ENCODE measurements at places on chromosomes 11 and 22. TPM values are rescaled to one million over a fixed set of nuclear protein-coding genes. Genes with fewer than 3 reads are reported as not detected.

Gene CRYBB3
- total RNA-seq, result not detected

Gene RAG1
- 0.94 TPM for total RNA-seq

DNA sequence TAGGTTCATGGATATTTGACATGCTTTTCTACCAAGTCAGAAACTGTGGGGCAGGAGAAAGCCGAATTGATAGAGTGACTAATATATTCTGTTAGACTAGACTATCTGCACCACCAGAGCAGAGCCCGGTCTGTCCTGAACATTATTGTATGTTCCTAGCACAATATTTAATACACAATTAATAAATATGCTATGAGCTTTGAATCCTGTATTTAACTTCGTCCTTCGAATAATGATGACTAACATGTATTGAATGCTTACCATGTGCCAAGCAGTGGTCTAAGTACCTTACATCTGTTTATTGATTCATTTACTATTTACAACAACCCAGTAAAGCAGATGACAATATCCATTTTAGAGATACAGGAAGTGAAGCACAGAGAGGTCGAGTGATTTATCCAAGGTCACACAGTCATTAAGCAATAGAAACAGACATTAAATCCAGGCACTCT lies 44.8 kb upstream of the ANO3 start:
- no peak for DNase-seq

DNA sequence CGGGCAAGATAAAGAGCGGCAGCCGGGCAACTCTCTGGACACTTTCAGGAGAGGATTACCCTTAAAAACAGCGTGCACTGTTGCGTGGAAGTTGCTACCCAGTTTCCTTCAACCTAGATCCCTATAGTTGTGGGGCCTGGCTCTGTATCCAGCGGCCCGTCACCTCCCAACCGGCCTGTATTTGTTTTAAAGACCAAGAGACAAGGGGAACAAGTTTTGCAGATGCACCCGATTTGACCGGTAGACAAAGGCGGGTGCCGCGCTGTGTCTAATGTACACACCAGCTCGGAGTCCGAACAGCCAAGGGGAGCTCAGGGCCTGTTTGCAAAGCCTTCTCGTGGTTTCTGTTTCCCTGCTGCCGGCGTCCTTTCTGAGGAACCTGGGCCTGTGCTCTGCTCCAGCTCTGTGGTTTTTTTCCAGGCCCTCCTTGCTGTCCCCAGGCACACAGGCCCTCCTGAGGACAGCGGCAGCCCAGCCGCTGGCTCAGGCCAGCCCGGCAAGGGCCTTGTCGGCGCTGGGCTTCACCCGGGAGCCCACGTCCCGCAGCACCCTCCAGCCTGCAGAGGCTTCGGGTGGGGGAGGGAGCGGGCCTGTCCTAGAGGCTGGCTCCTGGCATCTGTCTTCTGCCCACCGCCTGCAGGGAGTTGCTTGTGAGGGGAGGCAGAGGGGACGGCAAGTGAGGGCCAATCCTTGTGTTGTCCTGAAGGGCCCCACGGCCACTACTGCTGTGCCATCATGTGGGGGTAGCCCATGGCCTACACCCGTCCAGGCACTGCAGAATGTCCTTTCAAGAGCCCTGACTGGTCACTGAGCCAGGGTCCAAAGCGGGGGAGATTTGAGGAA lies 1.4 kb downstream of the TBX1 start:
- no peak for DNase-seq

Gene SYT9
- 4.7 TPM for total RNA-seq

All from occipital lobe (tissue), 3 donors.